ENCODE measurements at places on chromosomes 1 and 21.

- peak; percentile 31 for DNase-seq
Observed at GRCh38 chr21:42548687-42549406, 35.2 kb downstream of the SLC37A1 start.

GRCh38 chr1:9316080-9316444 lies 23.4 kb downstream of the SPSB1 start:
- DNase-seq = peak; percentile 74

GRCh38 chr1:208145167-208145566 lies 99.0 kb downstream of the PLXNA2 start:
- no peak for DNase-seq

DNA sequence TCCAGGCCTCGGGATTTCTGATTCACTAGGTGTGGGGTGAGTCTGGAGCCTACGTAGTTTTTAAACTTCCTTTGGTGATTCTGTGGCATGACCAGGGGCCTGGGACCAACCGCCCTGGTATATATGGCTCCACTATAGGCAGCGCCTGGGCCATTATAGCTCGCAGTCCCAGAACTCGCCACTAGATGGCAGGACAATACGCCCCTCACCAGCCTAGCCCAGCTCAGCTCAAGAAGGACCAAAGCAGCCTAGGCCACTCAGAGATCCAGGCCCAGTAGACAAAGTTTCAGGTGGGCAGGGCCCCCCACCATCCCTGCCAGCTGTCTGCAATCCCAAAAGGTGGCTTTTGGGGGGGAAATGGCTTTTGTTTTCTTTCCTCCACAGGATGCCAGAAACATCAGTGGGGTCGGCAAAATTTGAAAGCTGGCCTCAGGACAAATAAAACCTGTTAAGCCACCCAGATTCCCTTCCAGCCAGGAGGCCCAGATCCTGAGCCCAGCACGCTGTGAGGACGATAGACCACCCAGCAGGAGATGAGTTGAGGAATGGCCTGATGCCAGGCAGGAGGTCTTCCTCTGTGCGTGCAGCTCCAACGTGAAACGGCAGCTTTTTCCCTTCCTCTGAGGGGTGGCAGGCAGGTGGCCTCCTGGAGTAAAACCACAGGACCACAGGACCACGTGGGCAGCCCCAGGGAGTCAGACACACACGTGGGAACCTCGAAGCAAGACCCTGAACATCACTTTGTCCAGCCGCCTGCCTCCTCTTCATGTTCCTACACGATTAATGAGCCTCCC lies 24.8 kb upstream of the TMEM51 start:
- DNase-seq = peak; percentile 89

GRCh38 chr1:225258811-225259210 lies 169.0 kb downstream of the LBR start:
- no peak for DNase-seq

- DNase-seq = no peak
Observed at GRCh38 chr1:163258181-163258580, 55.5 kb upstream of the RGS5 start.

DNA sequence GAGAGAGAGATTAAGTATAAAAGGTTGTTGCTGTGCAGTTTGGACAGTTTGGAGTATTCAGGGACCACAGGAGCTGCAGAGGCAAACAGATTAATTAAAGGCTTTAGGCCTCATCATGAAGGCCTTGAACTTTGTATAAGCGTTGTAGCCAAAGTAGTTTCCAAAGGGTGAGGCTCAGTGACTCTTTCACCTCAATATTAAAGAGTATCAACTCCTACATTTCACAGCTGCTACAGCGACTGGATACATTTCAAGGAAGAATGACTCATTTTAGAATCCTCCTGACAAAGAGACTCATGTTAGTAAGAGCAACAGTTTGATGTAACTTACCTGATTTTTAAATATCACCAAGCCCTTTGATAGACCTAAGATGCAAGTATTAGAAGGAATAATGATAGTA lies 355.5 kb downstream of the HLX start:
- no peak for DNase-seq

DNA sequence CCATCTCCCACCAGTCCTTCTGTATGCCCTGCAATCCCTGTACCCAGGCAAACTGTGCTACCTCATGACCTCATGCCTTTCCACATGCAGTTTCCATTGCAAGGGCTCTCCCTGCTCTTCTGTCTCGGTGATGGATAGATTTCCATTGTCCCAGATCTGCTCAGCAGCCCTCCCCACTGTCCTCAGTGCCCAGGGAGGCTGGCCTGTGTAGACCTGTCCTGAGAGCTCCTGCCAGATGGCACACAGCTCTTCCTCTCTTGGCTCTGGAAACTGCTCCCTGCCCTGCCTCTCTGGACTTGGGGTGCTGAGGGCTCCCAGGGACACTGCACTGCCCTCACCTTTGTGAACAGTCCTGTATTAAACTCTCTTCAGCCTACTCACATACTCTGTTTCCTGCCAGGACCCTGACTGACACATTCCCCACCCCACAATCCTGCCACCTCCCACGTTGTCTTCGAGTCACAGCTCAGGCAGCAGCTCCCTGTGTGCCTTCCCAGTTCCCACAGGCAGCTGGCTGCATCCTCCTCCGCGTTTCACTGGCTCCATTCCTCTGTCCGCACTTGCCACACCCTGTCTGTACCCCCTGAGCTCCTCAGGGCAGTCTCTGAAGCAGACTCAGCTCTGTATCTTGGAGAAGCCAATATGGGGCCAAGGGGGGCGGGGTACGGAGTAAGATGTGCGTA lies 57.0 kb downstream of the SPATA46 start:
- DNase-seq = no peak

DNA sequence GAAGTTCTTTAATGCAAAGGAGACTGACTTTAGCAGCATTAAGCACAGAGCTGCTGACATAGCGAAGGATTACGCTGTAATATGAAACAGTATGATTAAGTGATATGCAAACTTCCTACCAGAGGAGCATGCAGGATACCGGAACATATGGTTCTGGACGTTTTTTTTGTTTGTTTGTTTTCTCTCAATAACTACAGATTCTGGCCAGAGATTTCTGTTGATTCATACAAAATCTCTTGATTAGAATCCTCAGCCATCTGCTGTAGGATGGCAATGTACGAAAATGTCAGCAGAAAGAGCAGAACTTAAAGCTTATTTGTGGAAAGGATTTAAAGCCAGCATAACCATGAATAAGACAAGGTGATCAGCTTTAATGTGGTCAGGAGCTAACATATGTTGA lies 970.7 kb downstream of the KCNT2 start:
- no peak for DNase-seq

DNA sequence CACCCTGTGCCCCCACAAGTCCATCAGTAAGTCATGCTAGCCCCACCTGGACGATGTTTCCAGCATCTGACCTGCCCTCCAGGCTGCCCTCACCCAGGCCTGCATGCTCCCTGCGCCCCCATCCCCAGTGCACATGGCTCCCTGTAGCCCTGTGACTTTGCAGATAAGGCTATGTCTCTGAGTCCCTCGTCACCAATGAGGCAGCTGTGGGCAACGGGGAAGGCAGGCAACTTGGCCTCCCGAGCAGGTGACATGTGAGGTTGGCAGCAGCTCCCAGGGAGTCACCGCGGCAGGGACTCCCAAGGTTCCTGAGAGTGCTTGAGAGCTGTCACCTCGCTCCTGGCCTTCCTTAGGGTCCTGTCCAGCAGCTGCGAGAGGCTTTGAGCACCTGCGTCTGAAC lies 32.4 kb upstream of the AGPAT3 start:
- DNase-seq = no peak

- DNase-seq = no peak
Observed at GRCh38 chr1:8239039-8239305, 78.9 kb upstream of the SLC45A1 start.

DNA sequence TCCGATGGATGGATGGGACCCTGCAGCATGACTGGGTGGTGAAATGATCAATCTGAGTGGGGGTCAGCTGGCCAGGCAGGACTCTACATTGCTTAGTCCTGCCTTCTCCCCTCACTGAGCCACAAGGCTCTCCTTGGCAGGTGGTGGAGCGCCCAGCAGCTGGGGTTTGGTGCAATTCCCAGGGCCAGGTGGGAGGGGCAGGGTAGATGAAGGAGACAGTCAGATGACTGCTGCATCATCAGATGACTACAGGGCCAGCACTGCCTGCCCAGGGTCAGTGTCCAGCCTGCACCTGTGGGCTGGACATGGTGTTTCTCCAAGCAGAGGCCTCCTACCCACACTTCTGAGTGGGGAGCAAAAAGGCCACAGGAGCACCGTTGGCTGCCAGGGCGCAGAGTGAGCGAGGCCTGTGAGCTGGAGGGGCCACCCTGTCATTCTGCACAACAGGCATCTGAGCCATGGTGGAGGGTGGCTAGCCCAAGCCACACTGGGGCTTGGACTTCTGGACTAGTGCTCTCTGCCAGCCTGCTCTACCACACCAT lies 103.9 kb upstream of the EDN2 start:
- no peak for DNase-seq

DNA sequence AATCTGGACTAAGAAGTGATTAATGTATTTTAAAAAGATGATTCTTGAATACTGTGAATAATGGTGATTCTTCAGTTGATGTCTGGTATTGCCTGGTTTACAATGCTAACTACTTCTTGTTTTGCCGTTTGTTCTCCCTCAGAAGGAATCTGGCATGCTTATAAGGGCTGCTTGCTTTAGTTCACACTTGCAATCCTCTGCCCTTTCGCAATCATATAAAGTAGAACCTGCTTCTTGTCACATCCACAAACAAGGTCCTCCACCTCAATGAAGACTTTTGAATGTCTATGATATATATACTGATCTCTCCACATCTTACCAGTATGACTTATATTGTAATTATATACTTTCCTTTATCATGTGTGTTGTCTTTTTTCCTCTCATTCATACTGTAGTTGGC lies 92.6 kb downstream of the ADGRL4 start:
- DNase-seq = no peak

GRCh38 chr1:227318016-227318852 lies at the start of gene CDC42BPA:
TSS of gene CDC42BPA (minus strand) at chr1:227318492. CDS start at chr1:227317182, 1,310 bp downstream.
- DNase-seq = peak; percentile 66

GRCh38 chr1:204574016-204574864 lies 58.0 kb downstream of the MDM4 start:
- DNase-seq = no peak

- peak; percentile 55 for DNase-seq
Observed at GRCh38 chr1:41357451-41358101, 3.7 kb upstream of the FOXO6 start.

- no peak for DNase-seq
Observed at GRCh38 chr21:35303085-35303484, 254.0 kb upstream of the RUNX1 start.

- no peak for DNase-seq
Observed at GRCh38 chr1:228048120-228048519, 34.4 kb upstream of the ARF1 start.

DNA sequence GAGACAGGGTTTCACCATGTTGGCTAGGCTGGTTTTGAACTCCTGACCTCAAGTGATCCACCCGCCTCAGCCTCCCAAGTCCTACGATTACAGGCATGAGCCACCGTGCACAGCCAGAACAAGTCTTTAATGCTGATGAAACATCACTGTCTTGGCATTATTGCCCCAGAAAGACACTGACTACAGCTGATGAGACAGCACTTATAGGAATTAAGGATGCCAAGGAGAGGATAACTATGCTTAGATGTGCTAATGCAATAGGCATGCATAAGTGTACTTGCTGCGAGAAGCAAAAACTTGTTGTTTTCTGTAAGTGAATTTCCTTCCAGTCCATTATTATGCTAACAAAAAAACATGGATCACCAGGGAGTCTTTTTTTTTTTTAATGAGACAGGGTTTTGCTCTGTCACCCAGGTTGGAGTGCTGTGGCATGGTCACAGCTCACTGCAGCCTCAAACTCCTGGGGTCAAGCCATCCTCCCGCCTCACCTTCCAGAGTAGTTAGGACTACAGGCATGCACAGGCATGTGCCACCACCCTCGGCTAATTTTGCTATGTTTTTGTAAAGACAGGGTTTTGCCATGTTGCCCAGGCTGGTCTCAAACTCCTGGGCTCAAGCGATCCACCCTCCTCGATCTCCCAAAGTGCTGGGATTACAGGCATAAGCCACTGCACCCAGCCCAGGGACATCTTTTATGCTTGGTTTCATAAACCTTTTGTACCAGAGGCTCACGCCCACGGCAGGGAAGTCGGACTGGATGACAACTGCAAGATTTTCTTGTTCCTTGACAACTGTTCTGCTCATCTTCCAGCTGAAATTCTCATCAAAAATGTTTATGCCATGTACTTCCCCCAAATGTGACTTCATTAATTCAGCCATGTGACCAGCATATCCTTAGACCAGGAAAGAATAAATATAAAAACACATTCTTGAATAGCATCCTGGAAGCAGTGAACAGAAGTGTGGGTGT lies 23.1 kb downstream of the RHEX start:
- no peak for DNase-seq

- no peak for DNase-seq
Observed at GRCh38 chr1:227174164-227174563, 144.1 kb downstream of the CDC42BPA start.

DNA sequence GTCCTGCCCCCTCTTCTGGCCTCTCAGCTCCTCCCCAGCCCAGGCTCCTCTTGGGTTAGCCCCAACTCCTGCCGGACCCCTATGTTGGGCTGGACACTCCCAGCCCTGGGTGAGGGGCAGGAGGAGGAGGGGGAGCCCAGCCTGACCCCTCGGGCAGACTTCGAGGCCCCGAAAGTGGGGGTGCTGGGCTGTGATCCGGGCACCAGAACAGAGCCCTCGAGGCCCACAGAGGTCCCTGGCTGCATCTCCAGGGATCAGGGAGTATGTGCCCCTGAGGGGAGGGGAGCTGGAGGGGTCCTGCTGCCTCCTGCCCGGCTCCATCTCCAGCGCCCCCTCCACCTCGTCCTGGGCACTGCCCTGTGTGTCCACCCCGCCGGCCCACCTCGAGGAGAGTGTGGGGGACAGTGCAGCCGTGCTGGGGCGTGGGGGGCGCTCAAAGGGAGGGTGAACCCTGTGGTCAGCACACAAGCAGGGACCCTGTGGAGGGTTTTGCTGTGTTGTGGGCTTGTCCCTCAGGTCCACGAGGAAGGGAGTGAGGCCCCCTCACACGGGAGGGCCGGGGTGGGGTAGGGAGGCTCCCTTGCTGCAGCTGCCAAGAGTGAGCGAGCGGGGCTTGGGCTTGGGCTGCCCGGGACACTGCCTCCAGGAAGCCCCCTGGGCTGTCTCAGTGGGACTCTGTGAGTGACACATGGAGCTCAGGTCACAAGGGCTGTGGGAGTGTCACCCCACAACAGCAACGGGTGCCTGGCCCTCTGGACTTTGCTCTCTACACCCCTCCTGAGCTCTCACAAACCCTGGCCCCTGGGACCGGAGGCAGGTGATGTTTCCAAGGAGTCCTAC lies 54.4 kb downstream of the COL18A1 start:
- DNase-seq = no peak

DNA sequence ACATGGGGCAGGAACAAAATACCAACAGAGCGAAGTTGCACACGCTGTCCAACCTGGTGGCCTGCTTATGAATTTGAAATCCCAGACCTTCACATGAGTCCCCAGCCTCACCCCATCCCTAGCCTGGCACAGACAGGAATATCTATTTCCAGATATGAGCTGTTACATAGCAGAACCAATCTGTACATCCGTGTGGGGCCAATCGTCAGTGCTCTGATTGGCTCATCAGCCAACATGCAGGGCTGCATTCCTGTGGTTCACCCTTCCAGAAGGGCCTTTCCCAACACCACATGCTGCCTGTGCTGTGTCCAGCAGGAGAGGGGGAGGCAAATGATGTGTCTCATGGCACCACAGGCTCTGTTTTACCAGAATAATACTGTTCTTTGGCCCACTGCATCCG lies 31.3 kb downstream of the CCN1 start:
- no peak for DNase-seq

GRCh38 chr1:50333595-50333974 lies 89.7 kb downstream of the DMRTA2 start:
- peak; percentile 81 for DNase-seq
